ENCODE measurements at places on chromosomes 13 and 19. TPM values are rescaled to one million over a fixed set of nuclear protein-coding genes. Genes with fewer than 3 reads are reported as not detected.

ZNF850 gene
- total RNA-seq, result 8.9 TPM

TMEM190 gene
- not detected for total RNA-seq

- no peaks in the 10 kb centered on the region for H3K27me3 ChIP-seq
- H3K27ac ChIP-seq, result no peak overlapping the region
- H3K36me3 ChIP-seq, result no peaks in the 10 kb centered on the region
- no peak overlapping the region for H3K4me3 ChIP-seq
- H3K4me1 ChIP-seq, result no peaks in the 10 kb centered on the region
Observed at GRCh38 chr13:73556902-73557301, 498.1 kb downstream of the KLF5 start.

CBY2 gene
- total RNA-seq, result not detected

DNA sequence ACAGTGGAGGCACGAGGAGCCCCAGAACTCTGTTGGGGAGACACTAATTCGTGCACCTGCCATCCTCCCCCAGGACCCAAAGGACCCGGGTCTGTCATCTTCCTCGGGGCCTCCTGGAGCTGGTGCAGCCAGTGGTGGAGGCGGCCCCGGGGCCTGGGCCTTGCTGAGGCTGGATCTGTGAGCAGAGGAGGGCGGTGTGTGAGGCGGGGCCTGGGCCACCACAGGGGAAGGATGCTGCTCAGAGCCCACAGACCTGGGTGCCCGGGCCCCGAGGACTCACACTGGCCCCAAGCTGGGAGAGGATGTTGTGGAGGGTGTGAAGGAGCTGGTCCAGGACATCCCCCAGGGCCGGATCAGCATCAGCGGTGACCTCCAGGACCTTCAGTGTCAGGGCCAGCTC is 8.3 kb downstream of the IFNL3 start:
- H3K36me3 ChIP-seq, result no peaks in the 10 kb centered on the region
- no peak for DNase-seq
- H3K27ac ChIP-seq, result no peak overlapping the region
- H3K4me1 ChIP-seq, result no peaks in the 10 kb centered on the region
- H3K27me3 ChIP-seq, result no peaks in the 10 kb centered on the region

HIPK4 gene
- not detected for total RNA-seq
